Right atrium auricular region (tissue), 2 donors: ENCODE measurements at places on chromosomes 7 and 10.

DNA sequence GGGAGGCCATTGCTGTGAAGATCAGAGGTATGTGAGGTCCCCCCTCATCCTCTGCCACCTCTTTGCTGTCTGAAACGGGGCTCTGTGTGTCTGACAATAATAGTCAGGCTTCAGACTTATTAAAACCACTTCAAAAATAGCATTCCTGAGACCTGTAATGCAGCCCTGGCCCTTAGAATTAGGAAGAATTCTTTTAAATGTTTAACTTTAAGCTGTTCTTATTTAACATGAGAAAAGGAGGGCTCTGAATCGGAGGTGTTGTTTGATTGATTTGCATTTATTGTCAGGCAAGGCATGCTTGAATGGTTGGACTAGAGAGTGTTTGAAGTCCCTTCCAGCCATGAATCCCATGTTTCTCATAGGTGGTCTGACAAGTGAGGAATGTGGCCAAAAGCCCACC, 52.5 kb downstream of the AKR1B1 start:
- no peaks in the 10 kb centered on the region for H3K4me1 ChIP-seq
- H3K27ac ChIP-seq, result no peak overlapping the region
- no peak for DNase-seq
- H3K27me3 ChIP-seq, result no peaks in the 10 kb centered on the region
- no peak overlapping the region for H3K4me3 ChIP-seq
- no peaks in the 10 kb centered on the region for H3K36me3 ChIP-seq

DNA sequence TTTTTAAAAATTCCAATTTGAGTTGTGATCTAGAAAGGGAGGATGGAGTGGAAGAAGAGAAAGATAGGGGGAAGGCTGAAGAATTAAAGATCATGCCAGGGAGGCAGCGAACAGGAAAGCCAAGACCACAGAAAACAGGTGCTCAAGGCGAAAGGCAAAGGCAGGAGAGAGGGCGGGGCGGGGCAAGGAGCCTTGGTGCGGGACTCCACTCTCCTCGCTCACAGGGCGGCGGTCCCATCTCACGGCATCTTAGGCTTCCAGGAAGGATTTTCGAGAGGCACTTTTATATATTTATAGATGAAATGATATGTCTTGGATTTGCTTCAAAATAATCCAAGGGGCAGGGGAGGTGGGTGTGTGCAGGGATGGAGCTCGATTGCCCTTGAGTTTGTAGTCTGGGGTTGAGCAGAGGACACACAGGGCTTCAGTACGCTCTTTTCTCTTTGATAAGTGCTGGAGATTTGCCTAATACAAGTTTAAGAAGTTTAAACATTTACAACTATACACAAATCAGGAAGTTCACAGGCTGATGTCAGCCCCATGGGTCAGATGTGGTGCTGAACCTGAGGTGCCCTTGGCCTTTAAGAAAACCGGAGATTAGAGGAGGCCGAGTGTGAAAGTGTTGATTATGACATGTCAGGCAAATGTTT, 161.1 kb downstream of the PRKAG2 start:
- H3K4me1 ChIP-seq, result no peaks in the 10 kb centered on the region
- peak overlapping the region; percentile 87 for H3K27ac ChIP-seq
- H3K36me3 ChIP-seq, result peaks cover 11% of the 10 kb centered on the region
- DNase-seq, result no peak
- H3K4me3 ChIP-seq, result no peak overlapping the region
- H3K27me3 ChIP-seq, result no peaks in the 10 kb centered on the region

DNA sequence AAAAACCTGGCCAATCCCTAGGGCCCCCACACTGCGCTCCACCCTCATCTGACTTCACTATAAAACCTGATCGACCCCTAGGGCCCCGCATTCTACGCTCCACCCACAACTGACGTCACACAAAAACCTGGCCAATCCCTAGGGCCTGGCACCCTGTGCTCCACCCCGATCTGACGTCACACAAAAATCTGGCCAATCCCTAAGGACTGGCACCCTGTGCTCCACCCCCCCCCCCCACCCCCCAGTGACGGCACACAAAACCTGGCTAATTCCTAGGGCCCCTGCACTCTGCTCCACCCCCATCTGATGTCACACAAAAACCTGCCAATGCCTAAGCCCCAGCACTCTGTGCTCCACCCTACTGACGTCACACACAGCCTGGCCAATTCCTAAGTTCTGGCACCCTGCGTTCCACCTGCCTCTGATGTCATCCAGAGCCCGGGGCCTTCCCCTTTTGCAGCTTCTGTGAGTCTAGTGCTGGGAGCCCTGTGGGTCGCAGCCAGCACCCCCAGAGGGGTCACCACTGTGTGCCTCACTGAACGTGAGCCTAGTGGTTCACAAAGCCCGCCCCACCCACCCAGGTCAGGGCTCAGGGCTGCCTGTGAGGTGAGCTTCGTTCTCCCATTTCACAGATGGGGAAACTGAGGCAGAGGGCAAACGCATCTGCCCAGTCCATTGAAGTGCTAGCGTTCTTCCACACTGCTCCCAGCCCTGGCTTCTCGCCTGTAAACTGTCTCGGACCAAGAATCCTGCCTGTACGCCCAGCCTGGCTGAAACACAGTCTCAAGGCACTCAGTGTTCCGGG, 40.6 kb downstream of the MICALL2 start:
- H3K4me1 ChIP-seq, result no peaks in the 10 kb centered on the region
- no peak overlapping the region for H3K4me3 ChIP-seq
- no peak overlapping the region for H3K27ac ChIP-seq
- no peak for DNase-seq

- H3K36me3 ChIP-seq, result no peaks in the 10 kb centered on the region
- H3K4me3 ChIP-seq, result no peak overlapping the region
Observed at GRCh38 chr7:130595986-130596385, 72.6 kb downstream of the COPG2 start.

DNA sequence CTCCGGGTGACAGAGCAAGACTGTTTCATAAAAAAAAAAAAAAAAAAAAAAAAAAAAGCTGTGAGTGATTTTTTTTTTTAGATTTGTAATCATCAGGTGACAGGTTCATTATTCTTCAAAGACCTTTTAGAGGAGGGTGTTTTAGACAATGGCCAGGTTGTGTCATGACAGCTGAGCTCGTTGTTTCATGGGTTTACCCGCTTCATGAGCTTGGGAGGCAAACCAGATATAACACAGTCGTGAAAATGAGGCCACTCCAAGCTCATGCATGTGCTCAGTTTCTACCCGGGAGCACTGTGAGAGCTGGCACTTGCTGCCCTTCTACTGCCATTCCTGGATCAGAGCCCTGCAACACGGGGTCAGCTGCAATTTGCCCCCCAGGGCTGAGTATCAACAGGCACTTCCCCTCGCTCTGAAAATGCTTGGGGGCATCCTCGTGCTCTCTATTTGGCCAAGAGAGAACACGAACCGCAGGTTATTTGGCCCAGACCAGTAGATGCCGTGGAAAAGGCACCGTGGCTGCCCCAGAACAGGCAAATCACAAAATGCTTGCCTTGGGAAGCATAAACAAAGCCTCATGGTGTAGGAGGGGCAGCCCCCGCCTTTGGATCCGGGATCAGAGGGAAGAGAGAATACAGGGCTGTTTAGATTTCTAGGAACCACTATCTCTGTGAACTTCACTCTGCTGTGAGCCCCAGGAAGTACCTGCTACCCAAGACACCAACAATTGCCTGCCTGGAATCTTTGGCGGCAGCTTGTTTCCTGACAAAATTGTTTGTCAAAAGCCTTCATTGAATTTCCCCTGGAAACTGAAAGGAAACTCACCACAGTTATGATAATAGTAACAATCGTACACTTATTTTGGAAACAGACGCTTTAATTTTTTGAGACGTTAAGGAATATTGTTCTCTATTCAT, 371.0 kb downstream of the FRMD4A start:
- H3K36me3 ChIP-seq, result no peaks in the 10 kb centered on the region
- DNase-seq, result no peak
- H3K4me1 ChIP-seq, result no peaks in the 10 kb centered on the region
- H3K27me3 ChIP-seq, result no peaks in the 10 kb centered on the region
- H3K4me3 ChIP-seq, result no peak overlapping the region

GRCh38 chr10:23155169-23155568, 36.9 kb upstream of the PTF1A start:
- H3K4me1 ChIP-seq, result no peaks in the 10 kb centered on the region
- no peak overlapping the region for H3K27ac ChIP-seq
- no peaks in the 10 kb centered on the region for H3K36me3 ChIP-seq
- no peaks in the 10 kb centered on the region for H3K27me3 ChIP-seq
- no peak for DNase-seq
- no peak overlapping the region for H3K4me3 ChIP-seq

- no peak overlapping the region for H3K4me3 ChIP-seq
- no peak for DNase-seq
- H3K4me1 ChIP-seq, result no peaks in the 10 kb centered on the region
- no peak overlapping the region for H3K27ac ChIP-seq
- no peaks in the 10 kb centered on the region for H3K27me3 ChIP-seq
Observed at GRCh38 chr10:132345345-132345744, 13.4 kb downstream of the LRRC27 start.

DNA sequence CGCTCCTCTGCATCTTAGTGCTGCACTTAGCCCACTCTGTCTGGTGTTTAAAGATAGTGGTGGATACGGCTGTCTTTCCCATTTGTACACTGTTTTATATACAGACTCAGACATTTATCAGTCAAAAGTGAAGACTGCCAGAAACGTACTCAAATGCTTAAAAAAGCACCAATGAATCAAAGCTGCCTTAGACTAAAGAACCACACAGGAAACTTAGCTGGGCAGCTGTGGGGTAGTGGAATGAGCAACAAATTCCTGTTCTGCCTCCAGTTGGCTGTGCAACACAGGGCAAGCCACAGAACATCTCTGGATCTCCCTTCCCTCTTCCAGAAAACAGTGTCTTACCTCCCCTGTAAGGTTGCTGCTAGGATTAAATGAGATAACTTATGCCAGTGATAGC, 76.0 kb downstream of the ATXN7L1 start:
- H3K4me1 ChIP-seq, result peaks cover 17% of the 10 kb centered on the region
- H3K36me3 ChIP-seq, result no peaks in the 10 kb centered on the region

- no peaks in the 10 kb centered on the region for H3K36me3 ChIP-seq
- H3K27me3 ChIP-seq, result no peaks in the 10 kb centered on the region
- H3K4me3 ChIP-seq, result no peak overlapping the region
- no peaks in the 10 kb centered on the region for H3K4me1 ChIP-seq
Observed at GRCh38 chr10:31836569-31837406, 91.8 kb downstream of the ARHGAP12 start.

DNA sequence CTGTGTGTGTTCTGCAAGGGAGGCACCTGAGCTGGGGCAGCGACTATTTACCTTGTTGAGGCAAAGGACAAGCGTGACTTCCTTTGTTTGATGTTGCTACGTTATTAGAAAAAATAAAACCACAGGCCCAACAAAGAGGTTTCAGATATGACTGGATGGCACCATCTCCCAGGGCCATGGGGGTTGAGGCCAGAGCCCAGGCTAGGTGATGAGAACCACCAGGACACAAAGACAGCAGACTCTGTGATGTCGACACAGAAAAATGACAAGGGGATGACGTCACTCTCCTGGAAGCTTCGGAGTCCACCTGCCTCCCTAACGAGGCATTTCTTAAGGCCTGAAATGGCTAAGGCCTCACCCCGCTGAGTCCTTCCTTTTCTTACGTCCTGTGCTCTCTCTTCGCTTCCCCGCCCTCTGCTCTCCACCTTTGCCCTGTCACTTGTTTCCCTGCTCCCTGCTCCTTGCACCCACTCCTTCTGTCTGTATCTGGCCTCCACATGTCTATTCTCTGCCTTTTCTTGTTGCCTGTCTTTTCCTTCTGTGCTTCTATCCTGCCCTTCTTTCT, 83.0 kb upstream of the ADRB1 start:
- no peaks in the 10 kb centered on the region for H3K36me3 ChIP-seq
- H3K27me3 ChIP-seq, result no peaks in the 10 kb centered on the region
- no peak overlapping the region for H3K27ac ChIP-seq
- no peak for DNase-seq

DNA sequence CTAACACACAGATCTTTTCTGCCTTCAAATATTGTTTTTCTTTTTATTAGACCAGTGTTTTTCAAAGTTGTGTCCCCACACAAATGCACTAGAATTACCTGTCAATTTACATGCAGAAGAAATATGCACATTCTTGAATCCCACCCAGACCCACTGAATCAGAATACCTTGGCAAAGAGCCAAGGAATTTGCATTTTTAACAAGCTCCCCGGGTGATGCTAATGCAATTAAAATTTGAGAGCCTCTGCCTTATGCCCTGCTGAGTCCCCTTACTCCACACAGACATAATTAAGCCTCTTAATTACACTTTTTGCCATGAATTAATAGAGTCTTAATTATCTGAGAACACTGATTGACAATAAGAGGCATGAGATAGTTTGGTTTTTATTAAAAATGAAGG, 201.2 kb upstream of the GRB10 start:
- H3K27ac ChIP-seq, result no peak overlapping the region
- H3K36me3 ChIP-seq, result no peaks in the 10 kb centered on the region
- H3K27me3 ChIP-seq, result no peaks in the 10 kb centered on the region
- H3K4me3 ChIP-seq, result no peak overlapping the region

- H3K27me3 ChIP-seq, result no peaks in the 10 kb centered on the region
- H3K4me1 ChIP-seq, result no peaks in the 10 kb centered on the region
- H3K27ac ChIP-seq, result peak overlapping the region; percentile 87
Observed at GRCh38 chr7:25179325-25179724, 49.0 kb downstream of the NPVF start.

- no peaks in the 10 kb centered on the region for H3K4me1 ChIP-seq
- H3K27ac ChIP-seq, result no peak overlapping the region
- DNase-seq, result peak; percentile 18
- no peaks in the 10 kb centered on the region for H3K36me3 ChIP-seq
- H3K4me3 ChIP-seq, result no peak overlapping the region
Observed at GRCh38 chr7:150848111-150848510, 4.2 kb upstream of the AOC1 start.

- H3K4me3 ChIP-seq, result no peak overlapping the region
- DNase-seq, result no peak
- no peaks in the 10 kb centered on the region for H3K27me3 ChIP-seq
- no peak overlapping the region for H3K27ac ChIP-seq
Observed at GRCh38 chr7:3168869-3169268, 125.2 kb upstream of the CARD11 start.

DNA sequence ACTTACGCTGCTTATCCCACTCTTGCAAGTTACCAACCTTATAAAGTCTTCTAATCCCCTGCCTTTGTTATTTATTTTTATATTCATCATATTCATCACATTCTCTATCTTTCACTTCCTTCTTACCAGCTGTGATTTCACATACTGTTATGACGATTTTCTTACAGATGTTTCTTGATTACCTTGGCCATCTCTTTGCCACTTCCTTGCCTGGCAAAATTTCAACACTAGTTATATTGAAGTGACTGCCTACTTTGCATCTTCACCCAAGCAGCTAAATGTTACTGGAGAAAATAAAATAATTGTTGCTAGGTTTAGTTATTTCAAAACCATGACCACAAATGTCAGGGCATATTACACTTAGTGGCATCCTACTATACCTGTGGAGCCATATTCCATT, 8.8 kb upstream of the STEAP4 start:
- peaks cover 33% of the 10 kb centered on the region for H3K4me1 ChIP-seq
- H3K27me3 ChIP-seq, result no peaks in the 10 kb centered on the region
- no peak overlapping the region for H3K27ac ChIP-seq
- no peak for DNase-seq
- no peaks in the 10 kb centered on the region for H3K36me3 ChIP-seq

DNA sequence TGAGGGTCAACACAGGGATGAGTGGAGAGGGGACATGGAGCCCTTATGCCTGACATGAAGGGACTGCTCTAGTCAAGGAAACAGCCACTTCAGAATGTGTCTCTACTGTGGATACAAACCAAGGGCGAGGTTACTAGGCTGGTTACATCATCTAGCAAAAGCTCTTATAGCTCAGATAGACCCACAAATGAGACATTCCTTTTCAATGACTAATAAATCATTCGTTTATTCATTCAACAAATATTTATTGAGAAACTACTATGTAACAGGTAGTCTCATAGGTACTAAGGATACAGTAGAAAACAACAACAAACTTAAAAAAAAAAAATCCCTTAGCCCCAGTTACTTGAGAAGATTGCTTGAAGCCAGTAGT, 219.5 kb downstream of the KIAA1217 start:
- no peak overlapping the region for H3K27ac ChIP-seq
- H3K36me3 ChIP-seq, result peaks cover 1% of the 10 kb centered on the region
- H3K4me3 ChIP-seq, result no peak overlapping the region
- no peaks in the 10 kb centered on the region for H3K4me1 ChIP-seq
- no peak for DNase-seq
